ENCODE measurements at places on chromosomes 7 and 10.

- no peak for DNase-seq
These were observed 29.0 kb downstream of the CUL1 start for GRCh38 chr7:148727501-148728278.

- no peak for DNase-seq
These were observed 110.9 kb upstream of the HDAC9 start for GRCh38 chr7:18384491-18385143.

DNA sequence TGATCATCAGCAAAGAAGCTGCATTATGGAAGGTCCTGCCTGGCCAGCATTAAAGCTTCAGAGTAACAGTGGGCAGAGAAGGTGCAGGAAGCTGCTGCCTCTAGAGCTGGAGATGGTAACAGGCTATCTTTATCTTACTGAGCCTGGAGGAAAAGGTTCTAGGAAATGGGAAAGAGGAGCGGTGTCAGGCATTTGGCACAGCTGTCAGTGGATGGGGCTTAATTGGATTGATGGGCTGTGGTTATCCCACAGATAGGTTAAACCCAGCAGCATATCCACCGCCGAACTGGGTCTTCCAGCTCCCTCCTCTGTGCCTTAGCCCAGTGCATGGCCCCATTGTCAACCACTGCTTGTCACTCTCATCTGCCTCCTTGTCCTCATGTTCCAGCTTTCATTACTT, 127.6 kb downstream of the CCNY start:
- DNase-seq = no peak

- no peak for DNase-seq
These were observed 11.2 kb upstream of the C7orf33 start for GRCh38 chr7:148579366-148579765.

DNA sequence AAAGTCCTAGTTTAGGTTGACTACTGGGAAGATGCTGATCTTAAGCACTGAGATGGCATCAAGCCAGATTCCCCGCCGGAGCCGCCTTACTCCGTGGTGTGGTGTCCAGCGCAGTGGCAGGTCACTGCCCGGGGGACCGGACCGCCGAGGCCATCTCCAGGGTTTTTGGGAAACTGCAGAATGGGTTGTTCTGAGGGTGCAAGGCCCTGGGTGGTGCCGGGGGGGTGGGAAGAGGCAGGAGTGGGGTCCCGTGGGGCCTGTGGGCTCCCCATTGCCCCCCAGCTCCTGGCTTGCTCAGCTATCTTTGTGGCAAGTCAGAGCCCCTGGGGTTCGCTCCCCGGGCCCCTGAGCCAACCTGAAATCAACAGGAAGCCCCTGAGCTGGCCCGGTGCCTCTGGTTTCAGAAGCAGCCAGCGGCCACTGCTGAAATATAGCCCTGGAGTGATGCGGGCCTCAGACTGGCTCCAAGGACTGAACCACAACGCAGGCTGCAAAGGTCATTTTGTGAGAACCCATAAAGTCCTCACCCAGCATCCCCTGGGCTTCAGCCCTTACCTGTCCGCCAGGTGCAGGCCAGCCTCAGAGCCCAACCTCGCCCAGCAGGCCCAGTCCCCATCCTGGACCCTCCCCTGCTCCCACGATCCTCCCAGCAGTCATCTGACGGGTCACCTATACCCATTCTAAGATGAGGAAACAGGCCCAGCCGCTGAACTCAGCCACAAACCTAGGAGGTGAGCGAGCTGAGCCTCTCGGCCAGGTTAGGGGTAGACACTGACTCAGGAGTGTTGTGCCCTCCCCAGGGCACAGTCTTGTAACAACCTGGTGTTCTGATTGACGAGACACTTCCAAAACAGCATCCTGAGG, 102.7 kb downstream of the PDGFA start:
- DNase-seq = no peak

- DNase-seq = no peak
These were observed 94.1 kb upstream of the ZNF800 start for GRCh38 chr7:127486654-127487053.

- DNase-seq = no peak
These were observed 41.8 kb downstream of the DNMBP start for GRCh38 chr10:99967961-99968360.

DNA sequence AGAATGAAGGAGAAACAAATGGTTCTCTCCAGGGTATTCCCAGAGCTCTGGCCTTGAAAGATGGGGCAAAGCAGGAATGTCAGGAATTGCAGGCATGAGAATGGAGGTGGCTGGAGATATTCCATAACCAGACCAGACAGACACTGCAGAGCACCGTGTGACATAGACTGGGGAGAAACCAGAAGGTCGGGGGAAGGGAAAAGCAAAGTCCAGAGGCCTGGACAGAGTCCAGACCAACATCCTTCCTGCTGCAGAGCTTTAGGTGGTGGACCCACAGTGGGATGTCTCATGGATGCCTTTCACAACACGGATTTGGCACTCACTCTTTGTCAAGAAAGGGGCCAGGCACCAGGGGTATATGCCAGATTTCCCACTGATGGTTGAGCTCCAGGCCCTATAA, 177.2 kb upstream of the INHBA start:
- no peak for DNase-seq

DNA sequence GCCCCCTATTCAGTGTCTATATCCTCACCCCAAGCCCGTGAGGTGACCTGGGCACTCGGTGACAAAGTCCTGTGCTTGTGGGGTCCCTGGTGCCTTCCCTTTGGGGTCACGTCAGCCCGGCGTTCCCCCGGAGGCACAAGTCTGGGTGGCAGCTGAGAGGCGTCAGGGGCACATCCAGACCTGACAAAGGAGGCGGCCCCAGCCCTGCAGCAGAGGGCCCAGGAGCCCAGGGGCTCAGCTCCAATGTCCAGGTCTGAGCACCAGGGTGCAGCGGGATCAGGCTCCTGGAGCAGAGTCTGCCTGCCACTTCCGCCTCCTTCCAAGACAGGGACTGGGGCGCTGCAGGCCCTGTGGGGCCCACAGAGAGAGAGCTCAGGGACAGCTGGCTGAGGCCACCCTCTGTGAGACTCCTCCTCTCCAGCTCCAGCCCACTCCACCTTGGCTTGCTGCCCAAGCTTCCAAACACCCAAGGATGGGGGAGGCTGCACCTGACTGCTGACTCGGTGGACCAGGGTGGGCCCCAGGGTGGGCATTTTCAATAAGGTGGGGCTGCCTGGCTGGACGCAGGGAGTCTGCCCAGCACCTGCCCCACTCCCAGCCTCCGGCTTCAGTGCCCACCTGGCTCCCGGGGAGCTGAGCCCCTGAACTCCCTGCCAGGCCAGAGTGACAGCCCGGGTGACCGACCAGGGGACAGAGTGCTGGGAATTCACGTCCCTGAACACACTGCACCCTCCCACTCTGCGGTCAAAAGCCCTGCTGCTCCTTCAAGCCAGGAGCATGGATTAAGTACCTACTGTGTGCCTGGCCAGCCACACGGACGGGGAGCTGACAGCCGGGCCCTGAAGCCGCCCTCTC, 1.0 kb upstream of the KNDC1 start:
- no peak for DNase-seq

GRCh38 chr10:17418249-17418648, 36.1 kb downstream of the ST8SIA6 start:
- no peak for DNase-seq

Measured in keratinocyte (primary cell).